ENCODE measurements at places on chromosomes 6 and 20. TPM values are rescaled to one million over a fixed set of nuclear protein-coding genes. Genes with fewer than 3 reads are reported as not detected.

The MYB gene
- 1.2 TPM for polyA plus RNA-seq

DNA sequence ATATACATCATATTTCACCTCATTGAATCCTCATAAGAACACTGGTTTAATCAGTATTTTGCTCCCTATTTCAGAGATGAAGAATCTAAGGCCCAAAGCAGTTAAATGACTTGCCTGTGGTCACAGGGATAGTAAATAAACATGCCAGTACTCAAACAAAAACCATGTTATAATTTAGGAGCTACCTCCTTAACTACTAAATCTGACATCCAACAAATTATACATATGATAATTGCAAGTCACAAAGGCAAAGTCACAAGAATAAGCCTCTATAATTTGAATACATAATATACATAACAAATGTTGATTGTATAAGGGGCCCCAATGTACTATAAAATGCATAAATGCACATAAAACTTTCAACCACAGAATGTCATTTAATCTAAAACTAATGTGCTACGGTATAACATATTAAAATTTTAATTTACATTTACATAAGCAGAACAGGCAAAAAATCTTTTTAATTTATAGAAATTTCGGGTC is 157.4 kb upstream of the SLC22A16 start:
- no peaks in the 10 kb centered on the region for H3K36me3 ChIP-seq
- DNase-seq, result no peak
- peaks cover 2% of the 10 kb centered on the region for H3K4me1 ChIP-seq

- H3K27ac ChIP-seq, result no peak overlapping the region
- no peaks in the 10 kb centered on the region for H3K27me3 ChIP-seq
- H3K4me1 ChIP-seq, result peaks cover 40% of the 10 kb centered on the region
- no peak overlapping the region for H3K4me3 ChIP-seq
Observed at GRCh38 chr6:107543088-107543487, 53.2 kb downstream of the SOBP start.

- no peak overlapping the region for H3K27ac ChIP-seq
- no peak overlapping the region for H3K4me3 ChIP-seq
- DNase-seq, result peak; percentile 26
- H3K36me3 ChIP-seq, result no peaks in the 10 kb centered on the region
Observed at GRCh38 chr20:6583134-6583738, 184.2 kb upstream of the BMP2 start.

DNA sequence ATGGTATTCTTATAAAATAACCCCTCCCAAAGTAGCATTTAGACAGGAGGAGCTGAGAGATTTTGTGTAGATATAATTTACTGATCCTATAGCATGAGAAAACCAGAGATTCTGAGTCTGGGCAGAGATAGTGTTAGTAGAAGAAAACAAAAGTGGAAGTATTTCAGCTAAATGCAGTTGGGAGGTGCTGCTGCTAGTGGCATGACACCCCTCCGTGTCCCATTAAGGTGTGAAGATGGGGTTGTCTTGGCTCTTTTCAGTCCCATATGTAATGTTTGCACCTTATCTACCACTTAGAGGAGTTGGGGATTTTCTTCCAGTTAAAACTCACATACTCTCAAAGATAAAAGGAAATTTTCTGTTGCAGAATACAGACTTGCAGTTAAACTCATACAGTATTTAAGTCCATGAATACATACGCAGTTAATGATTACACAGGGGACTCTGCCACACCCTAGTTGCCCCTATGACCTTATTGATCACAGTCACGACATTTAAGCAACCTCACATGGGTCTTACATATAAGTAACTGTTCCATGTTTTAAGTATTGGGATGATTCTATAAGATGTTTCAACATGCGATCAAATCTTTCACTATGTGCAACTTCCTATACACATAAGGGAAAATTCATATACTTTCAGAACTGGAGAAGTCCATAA is 11.5 kb downstream of the TAAR2 start:
- no peaks in the 10 kb centered on the region for H3K27me3 ChIP-seq
- no peaks in the 10 kb centered on the region for H3K4me1 ChIP-seq
- H3K4me3 ChIP-seq, result no peak overlapping the region
- no peaks in the 10 kb centered on the region for H3K36me3 ChIP-seq
- H3K27ac ChIP-seq, result no peak overlapping the region

- no peak overlapping the region for H3K4me3 ChIP-seq
- DNase-seq, result no peak
- no peak overlapping the region for H3K27ac ChIP-seq
- no peaks in the 10 kb centered on the region for H3K36me3 ChIP-seq
- H3K27me3 ChIP-seq, result peaks cover 61% of the 10 kb centered on the region
Observed at GRCh38 chr6:7579851-7580250, 10.1 kb upstream of the SNRNP48 start.

The HSF2 gene
- 22.2 TPM for polyA plus RNA-seq

GRCh38 chr20:50380697-50381040 is 129.5 kb upstream of the PTPN1 start:
- no peaks in the 10 kb centered on the region for H3K27me3 ChIP-seq
- H3K4me1 ChIP-seq, result peaks cover 20% of the 10 kb centered on the region
- no peaks in the 10 kb centered on the region for H3K36me3 ChIP-seq
- no peak overlapping the region for H3K4me3 ChIP-seq

GRCh38 chr6:44041461-44042260 is 85.6 kb downstream of the MRPL14 start:
- H3K27ac ChIP-seq, result peak overlapping the region; percentile 76
- H3K4me1 ChIP-seq, result peaks cover 42% of the 10 kb centered on the region
- H3K4me3 ChIP-seq, result no peak overlapping the region

DNA sequence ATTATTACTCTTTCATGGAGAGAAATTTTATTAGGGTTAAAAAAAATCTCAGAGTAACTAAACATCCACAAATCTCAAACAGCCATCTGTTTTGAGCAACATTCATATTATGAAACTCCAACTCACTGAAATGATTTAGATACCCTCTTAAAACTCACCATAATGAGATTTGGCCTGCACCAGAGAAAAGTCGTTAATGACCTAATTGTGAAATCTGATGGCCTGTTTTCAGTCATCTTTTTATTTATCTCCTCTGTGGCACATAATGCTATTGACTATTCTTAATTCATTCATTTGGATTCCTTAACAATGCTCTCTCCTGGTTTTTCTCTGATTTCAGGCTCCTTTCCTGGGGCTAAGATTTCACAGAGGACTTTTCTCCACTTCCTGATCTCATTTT is 192.7 kb downstream of the RNF144B start:
- no peak overlapping the region for H3K27ac ChIP-seq
- peaks cover 11% of the 10 kb centered on the region for H3K4me1 ChIP-seq
- no peak overlapping the region for H3K4me3 ChIP-seq
- no peaks in the 10 kb centered on the region for H3K36me3 ChIP-seq
- DNase-seq, result peak; percentile 20
- no peaks in the 10 kb centered on the region for H3K27me3 ChIP-seq

GRCh38 chr20:10680571-10680970 is 6.8 kb upstream of the JAG1 start:
- no peaks in the 10 kb centered on the region for H3K36me3 ChIP-seq
- no peak overlapping the region for H3K27ac ChIP-seq
- no peak for DNase-seq
- H3K27me3 ChIP-seq, result no peaks in the 10 kb centered on the region
- no peak overlapping the region for H3K4me3 ChIP-seq
- H3K4me1 ChIP-seq, result no peaks in the 10 kb centered on the region

The OLIG3 gene
- not detected for polyA plus RNA-seq

DNA sequence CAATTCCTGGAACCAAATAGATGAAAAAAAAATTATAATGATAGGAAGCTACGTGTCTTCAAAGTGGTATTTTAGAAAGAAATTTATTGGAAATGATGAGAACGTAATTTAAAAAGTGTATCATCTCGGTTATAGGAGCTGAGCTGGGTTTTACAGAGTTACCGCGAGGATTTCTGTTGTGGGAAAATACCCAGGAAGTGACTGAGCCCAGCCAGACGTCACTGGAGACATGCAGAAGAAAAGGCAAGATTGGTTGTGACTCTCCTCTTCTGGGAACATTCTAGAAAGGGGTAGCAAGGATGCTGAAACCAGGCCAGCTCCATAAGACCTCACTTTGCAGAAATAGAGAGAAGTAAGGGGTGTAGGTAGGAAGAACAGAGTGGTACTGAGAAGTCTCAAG is 95.9 kb upstream of the ADGRF1 start:
- H3K27me3 ChIP-seq, result no peaks in the 10 kb centered on the region
- no peak overlapping the region for H3K27ac ChIP-seq
- no peaks in the 10 kb centered on the region for H3K4me1 ChIP-seq
- H3K36me3 ChIP-seq, result no peaks in the 10 kb centered on the region
- DNase-seq, result no peak
- H3K4me3 ChIP-seq, result no peak overlapping the region

DNA sequence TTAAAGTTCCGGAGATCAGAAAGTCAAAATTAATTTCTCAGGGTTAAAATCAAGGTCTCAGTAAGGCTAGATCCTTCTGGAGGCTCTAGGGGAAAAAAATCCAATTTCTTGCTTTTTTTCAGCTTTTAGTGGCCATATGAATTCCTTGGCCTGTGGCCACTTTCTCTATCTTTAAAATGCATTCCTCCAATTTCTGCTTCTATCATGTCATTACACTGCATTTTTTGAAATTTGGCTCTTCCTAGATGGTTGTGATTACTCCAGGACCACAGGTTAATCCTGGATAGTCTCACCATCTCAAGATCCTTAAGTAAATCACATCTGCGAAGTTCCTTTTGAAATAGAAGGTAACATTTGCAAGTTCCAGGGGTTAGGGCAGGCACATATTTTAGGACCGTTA is 1294.9 kb upstream of the CITED2 start:
- DNase-seq, result no peak
- no peaks in the 10 kb centered on the region for H3K36me3 ChIP-seq
- H3K27ac ChIP-seq, result peak overlapping the region; percentile 66
- H3K4me3 ChIP-seq, result no peak overlapping the region
- H3K4me1 ChIP-seq, result no peaks in the 10 kb centered on the region

- H3K27ac ChIP-seq, result no peak overlapping the region
- no peak overlapping the region for H3K4me3 ChIP-seq
- no peaks in the 10 kb centered on the region for H3K4me1 ChIP-seq
- no peaks in the 10 kb centered on the region for H3K27me3 ChIP-seq
Observed at GRCh38 chr6:168407842-168408241, 33.1 kb upstream of the SMOC2 start.

The CCM2L gene
- not detected for polyA plus RNA-seq

DNA sequence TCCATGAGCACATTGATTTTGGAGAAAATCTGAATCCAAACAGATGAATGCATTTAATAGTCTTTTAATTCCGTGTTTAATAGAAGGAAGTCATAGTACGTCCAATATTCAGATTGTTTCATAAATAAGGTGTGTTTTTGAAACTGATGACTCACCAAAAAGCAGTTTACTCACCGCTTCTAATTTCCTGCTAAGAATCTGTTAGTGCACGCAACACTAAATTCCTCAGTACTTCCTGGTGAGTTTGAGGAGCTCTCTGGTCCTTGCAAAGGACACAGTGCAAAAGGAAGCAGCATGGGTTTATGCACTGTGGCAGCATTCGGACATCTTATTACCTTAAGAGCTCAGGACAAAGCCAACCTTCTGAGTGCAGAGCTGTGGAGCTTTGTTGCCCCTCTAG is 2.3 kb upstream of the ADGRF1 start:
- H3K36me3 ChIP-seq, result no peaks in the 10 kb centered on the region
- no peak overlapping the region for H3K4me3 ChIP-seq
- no peak for DNase-seq
- H3K4me1 ChIP-seq, result no peaks in the 10 kb centered on the region

GRCh38 chr6:166477647-166478365 is 95.1 kb upstream of the MPC1 start:
- no peaks in the 10 kb centered on the region for H3K27me3 ChIP-seq
- H3K27ac ChIP-seq, result no peak overlapping the region
- H3K4me1 ChIP-seq, result no peaks in the 10 kb centered on the region

The ADGB gene
- not detected for polyA plus RNA-seq

The FKBP1C gene
- polyA plus RNA-seq, result 1.7 TPM

DNA sequence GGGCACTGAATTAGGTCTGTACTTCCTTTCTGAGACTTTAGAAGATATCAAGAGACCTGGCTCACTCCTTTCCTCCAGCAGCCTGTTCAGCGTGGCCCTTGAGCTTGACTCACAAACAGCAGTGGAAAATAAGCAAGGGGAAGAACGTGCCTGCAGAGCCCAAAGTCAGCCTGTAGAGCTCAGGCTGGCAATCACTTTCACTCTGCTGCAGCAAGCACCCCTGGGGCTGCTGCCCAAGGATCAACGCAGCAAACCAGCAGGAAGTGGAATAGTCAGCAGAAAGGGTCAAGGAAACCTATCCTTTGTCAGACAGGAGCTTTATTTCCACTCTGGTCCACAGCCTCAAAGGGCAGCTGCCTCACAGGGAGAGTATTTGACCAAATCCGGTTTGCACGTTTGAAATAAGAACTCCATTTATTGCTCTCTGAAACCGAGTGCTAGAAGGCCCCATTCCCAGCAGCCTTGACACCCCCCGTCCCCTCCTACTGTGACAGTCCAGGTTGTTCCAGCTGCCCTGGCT is 77.4 kb downstream of the PRDM1 start:
- H3K36me3 ChIP-seq, result no peaks in the 10 kb centered on the region
- H3K27ac ChIP-seq, result no peak overlapping the region
- no peaks in the 10 kb centered on the region for H3K4me1 ChIP-seq
- DNase-seq, result no peak

- H3K27ac ChIP-seq, result no peak overlapping the region
- no peaks in the 10 kb centered on the region for H3K4me1 ChIP-seq
- H3K27me3 ChIP-seq, result no peaks in the 10 kb centered on the region
- H3K36me3 ChIP-seq, result no peaks in the 10 kb centered on the region
Observed at GRCh38 chr6:156587751-156588301, 189.4 kb upstream of the ARID1B start.

- DNase-seq, result no peak
- peaks cover 22% of the 10 kb centered on the region for H3K4me1 ChIP-seq
- no peaks in the 10 kb centered on the region for H3K27me3 ChIP-seq
- H3K4me3 ChIP-seq, result no peak overlapping the region
- H3K27ac ChIP-seq, result peak overlapping the region; percentile 100
Observed at GRCh38 chr20:31602779-31603441, 2.2 kb upstream of the ID1 start.

DNA sequence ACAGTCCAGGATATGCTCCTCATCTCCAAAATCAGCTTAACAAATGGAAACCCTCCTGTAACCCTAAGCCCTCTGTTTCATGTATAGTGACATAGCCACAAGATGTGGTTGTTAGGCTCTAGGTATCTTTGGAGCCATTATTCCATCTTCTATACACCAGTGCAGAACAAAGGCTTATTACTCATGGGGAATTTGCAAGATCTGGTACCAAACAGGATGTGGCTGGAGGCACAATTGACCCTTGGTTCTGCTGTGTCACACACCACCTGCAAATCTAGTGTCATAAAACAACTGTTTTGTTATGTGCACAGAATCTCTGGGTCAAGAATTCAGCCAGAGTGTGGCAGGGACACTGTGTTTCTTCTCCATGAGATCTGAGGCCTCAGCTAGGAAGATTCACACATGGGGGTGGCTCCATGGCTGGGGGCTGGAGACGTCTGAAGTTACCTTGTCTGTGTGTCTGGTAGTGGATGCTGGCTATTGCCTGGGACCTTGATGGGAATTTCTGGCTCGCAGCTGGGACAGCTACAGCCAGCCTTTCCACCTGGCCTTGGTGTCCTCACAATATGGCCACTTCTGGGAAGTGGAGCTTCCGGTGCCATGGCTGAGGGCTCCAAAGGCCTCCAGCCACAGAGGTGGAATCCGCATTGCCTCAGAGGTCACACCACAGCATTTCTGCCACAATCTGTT is 369.9 kb downstream of the CDH26 start:
- no peaks in the 10 kb centered on the region for H3K4me1 ChIP-seq
- H3K4me3 ChIP-seq, result no peak overlapping the region
- H3K27ac ChIP-seq, result no peak overlapping the region
- DNase-seq, result no peak

GRCh38 chr6:26158581-26159356 is 71.5 kb downstream of the HFE start:
- H3K4me3 ChIP-seq, result peak overlapping the region; percentile 73
- H3K27me3 ChIP-seq, result no peaks in the 10 kb centered on the region
- H3K4me1 ChIP-seq, result no peaks in the 10 kb centered on the region
- peak overlapping the region; percentile 88 for H3K27ac ChIP-seq

GRCh38 chr6:108744244-108744972 is 103.8 kb upstream of the ARMC2 start:
- no peak overlapping the region for H3K27ac ChIP-seq
- no peaks in the 10 kb centered on the region for H3K36me3 ChIP-seq
- no peak for DNase-seq
- H3K4me1 ChIP-seq, result peaks cover 8% of the 10 kb centered on the region
- no peaks in the 10 kb centered on the region for H3K27me3 ChIP-seq

Data from SK-N-SH (cell line).